ENCODE measurements at places on chromosomes 11 and 22.

DNA sequence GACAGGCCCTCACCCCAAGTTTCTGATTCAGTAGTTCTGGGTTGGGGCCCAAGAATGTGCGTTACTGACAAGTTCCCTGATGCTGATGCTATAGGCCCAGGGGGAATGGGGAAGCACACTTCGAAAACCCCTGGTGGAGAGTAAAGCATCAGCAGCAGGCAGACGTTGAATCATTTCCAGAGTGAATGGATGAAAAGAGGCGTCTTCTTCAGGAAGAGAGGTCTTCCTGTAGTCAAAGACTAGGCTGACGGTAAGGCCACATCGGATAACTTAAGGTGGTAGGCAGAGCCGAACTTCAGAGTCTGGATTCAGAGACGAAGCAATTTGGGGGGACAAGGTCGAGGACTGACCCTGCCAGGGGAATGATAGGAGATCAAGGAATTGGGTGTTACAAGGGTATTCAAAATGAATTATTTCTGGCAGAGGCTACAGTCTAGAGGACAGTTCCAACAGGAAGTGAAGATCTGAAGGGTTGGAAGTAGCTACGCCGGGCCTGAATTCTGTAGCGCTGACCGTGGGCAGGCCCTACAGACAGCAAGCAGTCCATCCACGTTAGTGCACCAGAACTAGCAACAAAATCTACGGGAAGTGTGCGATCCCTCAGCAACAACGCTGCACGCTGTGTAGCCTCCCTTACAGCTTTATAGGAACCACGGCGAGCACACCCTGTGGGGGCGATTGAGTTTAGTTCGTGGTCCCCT lies 862 bp upstream of the CENATAC start:
- DNase-seq: peak; percentile 50

- no peak for DNase-seq
These were observed 4.9 kb upstream of the OR52W1 start for GRCh38 chr11:6194065-6194581.

DNA sequence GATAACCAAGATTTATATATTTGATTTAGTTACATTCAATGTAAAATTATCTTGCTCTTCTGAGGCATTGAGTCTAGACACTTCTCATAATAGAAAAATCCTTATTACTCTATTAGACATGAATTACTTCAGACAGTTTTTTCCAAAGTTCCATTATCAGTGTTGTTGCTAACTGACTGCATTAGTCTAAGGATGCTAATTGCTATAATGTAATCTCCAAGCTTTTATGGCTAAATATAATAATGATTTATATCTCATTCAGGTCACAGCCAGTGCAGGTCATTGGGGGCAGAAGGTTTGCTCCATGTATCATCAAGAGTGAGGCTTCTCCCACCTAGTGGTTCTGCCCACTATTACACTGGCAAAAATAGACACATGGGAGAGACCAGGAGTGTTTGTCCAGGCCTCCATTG lies 377.2 kb upstream of the DDI1 start:
- no peak for DNase-seq

DNA sequence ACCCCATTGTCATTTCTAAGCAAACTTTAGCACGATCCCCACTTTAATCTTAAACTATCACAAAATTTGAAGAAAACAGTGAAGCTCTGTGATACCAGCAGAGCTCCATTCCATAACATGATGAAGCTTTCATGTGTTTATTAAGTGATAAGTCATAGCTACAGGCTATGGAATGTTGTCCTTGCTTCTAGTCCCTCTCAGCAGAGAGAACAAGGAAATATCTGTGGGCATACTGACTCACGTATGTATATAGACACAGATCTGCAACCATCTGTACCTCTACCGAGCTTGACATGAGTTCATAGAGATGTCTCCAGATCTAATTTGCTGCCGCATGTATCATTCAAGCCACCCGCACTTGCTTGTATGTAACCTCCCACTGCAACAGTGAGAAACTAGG lies 588.9 kb downstream of the ETS1 start:
- no peak for DNase-seq

- peak; percentile 62 for DNase-seq
These were observed 22.2 kb downstream of the CASP5 start for GRCh38 chr11:105000797-105001196.

DNA sequence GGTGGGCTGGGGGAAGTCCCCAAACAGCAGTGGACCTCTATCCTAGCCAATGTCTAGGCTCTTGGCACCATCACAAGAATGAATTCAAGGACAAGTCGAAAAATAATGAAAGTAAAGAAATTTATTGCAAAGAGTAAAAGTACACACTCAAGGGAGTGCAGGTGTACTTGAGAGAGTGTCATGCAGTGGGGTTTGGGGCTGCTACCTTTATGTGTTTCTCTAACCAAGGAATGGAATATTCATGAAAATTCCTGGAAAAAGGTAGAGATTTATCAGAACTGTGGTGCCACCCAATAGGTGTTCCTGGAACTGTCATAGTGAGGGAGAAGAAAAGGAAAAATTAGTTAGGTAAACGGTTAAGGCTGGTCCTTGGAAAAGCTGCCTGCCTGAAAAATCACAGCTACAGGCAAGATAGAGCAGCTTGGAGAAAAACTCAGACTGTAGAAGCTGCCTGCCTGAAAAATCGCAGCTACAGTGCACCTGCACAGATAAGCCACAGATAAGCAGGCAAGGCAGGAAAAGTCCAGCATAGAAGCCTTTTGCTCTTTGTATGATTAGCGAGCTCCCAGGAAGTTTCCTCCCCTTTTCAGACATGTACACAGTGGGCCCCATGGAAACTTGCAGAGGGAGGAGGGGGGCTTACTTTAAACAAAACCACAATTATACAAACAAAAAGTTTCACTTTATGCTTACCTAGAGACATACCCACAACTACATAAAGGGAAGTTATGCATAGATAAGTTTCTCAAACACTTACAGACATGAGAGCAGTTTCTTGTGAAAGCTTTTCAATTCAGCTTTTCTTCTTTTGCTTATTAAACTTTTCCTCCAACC lies 71.4 kb upstream of the B3GNT6 start:
- DNase-seq: no peak

DNA sequence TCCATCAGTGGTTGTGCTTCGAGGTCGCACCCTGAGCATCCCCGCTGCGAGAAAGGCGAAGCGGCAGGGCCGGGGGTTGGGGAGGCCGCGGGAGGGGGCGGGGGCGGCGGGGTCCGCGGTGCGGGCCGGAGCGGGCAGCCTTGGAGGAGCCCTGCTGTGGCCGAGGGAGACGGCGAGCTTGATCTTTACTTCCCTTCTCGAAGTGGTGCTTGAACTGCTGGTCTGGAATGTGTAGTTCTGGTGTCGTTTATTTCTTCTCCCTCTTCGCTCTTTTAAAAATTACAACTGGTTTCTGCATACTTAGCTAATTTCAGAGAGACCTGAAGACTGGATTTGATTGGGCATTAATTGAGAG lies 1.1 kb downstream of the APLP2 start:
- DNase-seq: no peak

DNA sequence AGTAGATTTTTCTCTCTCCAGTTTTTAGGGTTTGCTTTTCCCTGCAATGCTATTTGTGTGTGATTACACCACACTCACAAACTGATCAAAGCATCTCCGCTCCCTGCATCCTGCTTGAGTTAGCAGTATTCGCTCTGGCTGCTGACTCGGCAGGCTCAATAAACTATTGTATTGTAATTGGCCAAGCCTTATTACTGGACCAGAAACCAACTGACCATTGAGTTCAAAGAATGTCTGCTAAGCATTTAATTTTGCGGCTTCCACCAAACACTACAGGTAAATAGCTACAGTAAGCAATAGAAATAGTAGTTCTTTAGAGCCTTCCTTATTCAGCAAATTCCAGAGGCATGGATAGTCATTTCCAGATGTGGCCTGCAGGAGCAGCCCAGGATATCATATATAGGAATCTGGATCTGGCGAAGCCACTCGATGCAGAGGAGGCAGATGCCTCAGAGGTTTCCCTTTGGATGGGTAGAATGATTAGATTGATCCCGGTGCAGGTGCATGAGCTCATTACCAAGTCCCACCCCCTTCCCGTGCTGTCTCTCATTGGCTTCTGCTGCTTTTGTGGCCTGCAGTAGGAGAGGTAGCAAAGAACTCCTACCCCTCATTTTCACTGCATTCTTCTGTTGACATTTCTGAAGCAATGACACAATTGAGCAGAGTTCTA lies 77.3 kb downstream of the COMMD9 start:
- DNase-seq: no peak

GRCh38 chr22:37581504-37581903 lies 1.6 kb upstream of the LGALS2 start:
- no peak for DNase-seq

- no peak for DNase-seq
These were observed 57.6 kb upstream of the B3GAT1 start for GRCh38 chr11:134469627-134470026.

GRCh38 chr11:61739966-61740365 lies 12.5 kb upstream of the MYRF start:
- no peak for DNase-seq

GRCh38 chr11:1546536-1547466 lies 25.3 kb downstream of the DUSP8 start:
- DNase-seq: peak; percentile 59

DNA sequence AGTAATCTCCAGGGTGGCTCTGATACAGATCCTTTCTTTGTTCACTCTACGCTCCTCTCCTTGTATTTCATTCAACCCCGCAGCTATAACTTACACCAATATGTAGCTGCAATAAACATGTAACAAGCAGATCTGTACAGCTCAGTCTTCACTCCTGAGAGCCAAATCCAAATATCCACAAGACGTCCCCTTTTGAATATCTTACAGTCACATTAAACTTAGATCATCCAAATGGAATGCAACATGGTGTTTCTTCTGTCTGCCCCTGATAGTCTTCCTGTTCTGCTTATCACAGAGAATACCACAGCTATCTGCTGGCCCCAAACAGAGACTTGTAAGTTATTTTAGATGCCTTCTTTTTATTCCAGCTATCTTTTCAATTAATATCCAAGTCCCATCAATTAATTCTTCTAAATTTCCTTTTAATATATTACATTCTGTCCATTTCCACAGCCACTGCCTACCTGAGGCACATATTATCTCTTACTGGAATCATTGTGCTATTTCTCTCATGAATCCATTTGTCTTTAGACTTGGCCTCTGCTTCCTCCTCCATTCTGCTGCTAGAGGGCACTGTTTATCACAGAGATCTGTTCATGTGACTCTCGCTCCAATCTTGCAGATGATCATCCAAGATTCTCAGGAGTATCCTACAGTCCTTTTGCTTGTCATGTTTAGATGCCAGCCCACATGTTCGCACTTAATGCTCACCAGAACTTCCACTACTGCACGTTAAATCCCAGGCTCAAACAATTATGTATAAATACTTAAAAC lies 908.6 kb downstream of the NTM start:
- DNase-seq: no peak

- DNase-seq: peak; percentile 66
These were observed 6.3 kb upstream of the ADAMTS8 start for GRCh38 chr11:130434521-130435223.

DNA sequence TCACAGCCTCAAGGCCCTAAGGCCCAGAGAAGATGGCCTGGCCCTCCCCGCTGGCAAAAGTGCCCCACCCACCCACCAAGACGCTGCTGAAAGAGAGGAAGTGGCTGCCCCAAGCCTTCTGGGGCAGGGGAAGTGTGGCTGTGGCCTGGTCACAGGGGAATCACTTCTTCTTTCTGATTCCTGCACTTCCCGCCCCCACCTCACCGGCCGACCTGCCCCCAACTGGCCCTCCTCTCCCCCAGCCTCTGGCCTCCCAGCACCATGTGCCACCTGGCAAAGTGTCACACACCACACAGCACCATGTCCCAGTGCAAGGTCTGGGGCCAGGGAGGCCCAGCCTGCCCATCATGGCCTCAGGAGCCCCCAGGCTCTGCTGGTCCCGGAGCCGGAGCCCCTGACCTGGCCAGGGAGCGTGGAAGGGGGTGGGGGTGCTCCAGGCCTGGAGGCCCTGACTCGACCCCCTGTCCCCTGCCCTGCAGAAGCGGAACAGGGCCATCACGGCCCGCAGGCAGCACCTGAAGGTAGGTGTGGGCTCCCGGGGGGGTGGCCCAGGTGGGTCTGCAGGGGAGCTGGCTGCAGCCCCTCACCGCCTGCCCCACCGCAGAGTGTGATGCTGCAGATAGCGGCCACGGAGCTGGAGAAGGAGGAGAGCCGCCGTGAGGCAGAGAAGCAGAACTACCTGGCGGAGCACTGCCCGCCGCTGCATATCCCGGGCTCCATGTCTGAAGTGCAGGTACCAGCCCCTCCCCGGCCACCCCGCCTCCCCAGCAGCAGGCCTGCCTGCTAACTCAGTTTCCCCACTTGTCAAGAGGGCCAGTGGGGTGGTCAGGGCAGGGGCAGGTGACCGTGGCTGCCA lies 1.4 kb downstream of the TNNI2 start:
- DNase-seq: no peak

GRCh38 chr11:126512251-126512650 lies 156.8 kb downstream of the ST3GAL4 start:
- DNase-seq: no peak

DNA sequence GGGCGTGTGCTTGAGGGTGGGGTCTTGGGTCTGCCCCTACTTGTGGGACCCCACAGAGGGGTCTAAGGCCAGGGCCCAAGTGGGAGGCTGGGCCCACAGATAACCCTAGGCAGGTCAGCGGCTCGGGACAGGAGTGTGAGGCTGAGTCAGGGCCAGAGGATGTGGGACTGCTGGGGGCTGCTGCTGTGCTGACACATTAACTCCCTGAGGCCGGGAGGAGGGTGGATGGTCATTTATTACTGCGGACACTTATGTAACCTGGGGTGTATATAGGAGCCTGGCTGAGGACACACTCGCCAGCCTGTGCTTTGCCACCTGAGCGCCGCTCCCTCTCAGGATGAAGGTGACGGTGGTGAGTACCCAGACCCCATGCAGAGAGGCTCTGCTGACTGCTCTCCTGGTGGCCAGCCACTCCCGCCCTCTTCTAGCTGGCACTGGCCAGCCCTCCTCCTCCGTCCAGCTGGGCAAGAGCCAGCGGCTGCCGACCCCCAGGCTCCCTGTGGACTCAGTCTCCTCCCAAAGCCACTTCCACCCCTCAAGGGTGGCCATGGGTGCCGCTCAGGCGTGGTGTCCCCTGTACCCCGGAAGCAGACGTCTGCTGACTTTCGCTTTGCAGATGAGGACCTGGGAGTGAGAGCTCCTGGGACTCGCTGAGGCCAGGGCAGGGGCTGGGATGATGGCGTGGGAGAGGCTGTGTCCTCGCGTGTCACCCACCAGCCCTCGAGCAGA lies at the start of gene MIOX:
MIOX (plus strand) TSS at position 299 of the 729 bp plus-strand sequence; CDS start at position 338, 39 bp downstream.
- no peak for DNase-seq

DNA sequence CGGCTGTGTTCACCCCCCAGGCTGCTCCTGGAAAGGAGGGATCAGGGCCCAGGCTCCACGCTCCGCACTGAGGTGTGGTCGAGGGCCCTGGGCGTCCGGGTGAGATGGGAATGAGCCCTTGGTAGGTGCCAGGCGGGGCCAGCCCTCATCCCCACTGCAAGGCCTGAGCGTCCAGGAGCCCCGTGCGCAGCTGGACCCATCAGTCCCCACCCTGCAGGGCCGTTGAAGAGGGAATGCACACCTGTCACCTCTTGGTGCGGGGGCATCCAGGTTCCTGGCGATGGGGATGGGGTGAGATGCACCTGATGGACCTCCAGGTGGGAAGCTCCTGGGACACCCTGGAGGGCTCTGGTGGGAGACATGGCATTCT lies 72.2 kb downstream of the KCNQ1 start:
- peak; percentile 8 for DNase-seq

- DNase-seq: no peak
These were observed 3.9 kb upstream of the GNAZ start for GRCh38 chr22:23066200-23067022.

- DNase-seq: no peak
These were observed 9.6 kb upstream of the PRG2 start for GRCh38 chr11:57399972-57400578.

- DNase-seq: no peak
These were observed 993.4 kb upstream of the FAT3 start for GRCh38 chr11:91231226-91231625.

Data from stimulated activated CD4-positive, alpha-beta T cell treated with anti-CD3 and anti-CD28 coated beads, Interleukin-2, amount 100 ng/mL, for 24 hours (primary cell).